ENCODE measurements at places on chromosomes 16 and 17.

GRCh38 chr16:68636818-68637217, 8.3 kb upstream of the CDH3 start:
- DNase-seq = no peak

DNA sequence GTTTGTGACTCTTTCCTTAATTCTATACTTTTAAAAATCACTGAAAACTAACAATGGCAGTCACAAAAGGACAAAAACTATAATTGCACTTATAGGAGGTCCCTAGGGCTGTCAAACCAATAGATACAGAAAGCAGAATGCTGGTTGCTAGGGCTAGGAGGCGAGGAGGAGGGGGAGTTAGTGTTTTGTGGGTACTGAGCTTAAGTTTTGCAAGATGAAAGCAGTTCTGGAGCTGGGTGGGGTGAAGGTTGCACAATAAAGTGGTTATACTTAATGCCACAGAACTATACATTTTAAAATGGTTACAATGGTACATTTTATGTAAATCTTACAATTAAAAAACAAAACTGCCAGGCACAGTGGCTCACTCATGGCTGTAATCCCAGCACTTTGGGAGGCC, 27.3 kb downstream of the NUBP1 start:
- no peak for DNase-seq

GRCh38 chr16:20901436-20902112, 1.0 kb downstream of the LYRM1 start:
- DNase-seq = no peak

GRCh38 chr16:87351320-87351698, 32.3 kb downstream of the FBXO31 start:
- DNase-seq = no peak

GRCh38 chr16:49980166-49980565, 44.9 kb upstream of the CNEP1R1 start:
- no peak for DNase-seq

DNA sequence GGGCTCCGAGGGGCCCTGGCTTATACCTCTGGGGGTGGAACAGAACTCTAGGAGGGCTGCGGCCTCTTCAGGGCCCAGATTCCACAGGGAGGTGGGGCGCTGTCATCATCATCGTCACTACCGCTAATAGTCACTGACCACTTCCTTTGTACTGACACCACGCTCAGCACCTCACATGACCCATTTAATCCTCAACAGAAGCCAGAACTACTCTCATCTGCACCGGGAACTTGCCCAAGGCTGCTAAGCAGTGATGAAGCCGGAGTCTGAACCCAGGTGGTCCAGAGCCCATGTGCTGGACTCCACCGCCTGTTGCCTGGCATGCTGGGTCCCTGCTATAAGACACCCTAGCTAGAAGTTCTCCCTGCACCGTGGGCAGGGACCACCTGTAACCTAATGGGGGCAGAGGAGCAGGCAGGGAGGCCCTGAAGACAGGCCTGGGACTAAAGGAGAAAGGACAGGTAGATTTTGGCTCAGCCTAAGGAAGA, 12.0 kb downstream of the UNC13D start:
- no peak for DNase-seq

DNA sequence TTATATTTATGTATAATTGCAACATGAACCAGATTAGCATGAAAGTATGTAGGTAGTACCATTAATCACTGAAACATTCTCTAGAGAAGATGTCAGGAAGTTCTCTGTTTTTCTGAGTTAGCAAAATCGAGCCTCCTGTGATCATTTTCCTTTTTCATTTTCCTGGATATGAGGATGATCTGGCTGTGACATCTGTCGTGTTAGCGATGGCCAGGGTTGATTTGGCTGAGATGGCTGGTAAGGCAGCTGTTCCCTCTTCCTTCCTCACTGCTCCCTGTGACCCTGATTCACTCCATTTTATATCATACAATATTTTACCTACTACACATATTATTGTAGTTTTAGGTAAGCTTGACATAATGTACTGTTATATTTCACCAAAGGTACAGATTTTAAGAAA, 10.3 kb downstream of the CNTNAP4 start:
- no peak for DNase-seq

DNA sequence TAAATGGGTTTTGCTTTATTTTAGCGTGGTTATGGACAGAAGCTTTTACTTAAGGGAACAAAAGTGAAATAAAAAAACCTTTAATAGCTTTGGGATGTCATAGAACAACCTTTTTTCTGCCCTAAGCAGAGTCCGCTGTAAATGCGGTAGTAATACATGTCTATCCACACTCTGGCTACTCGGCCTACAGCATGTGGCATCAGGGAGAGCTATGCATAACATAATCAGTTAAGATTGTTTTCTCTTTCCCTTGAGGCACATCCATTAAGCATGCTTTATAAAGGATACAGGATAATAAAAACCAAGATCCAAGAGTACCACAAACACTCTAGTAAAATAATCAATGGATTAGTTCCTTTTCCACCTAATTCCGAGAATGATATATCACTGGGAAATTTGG, 10.3 kb downstream of the RPGRIP1L start:
- DNase-seq = no peak

DNA sequence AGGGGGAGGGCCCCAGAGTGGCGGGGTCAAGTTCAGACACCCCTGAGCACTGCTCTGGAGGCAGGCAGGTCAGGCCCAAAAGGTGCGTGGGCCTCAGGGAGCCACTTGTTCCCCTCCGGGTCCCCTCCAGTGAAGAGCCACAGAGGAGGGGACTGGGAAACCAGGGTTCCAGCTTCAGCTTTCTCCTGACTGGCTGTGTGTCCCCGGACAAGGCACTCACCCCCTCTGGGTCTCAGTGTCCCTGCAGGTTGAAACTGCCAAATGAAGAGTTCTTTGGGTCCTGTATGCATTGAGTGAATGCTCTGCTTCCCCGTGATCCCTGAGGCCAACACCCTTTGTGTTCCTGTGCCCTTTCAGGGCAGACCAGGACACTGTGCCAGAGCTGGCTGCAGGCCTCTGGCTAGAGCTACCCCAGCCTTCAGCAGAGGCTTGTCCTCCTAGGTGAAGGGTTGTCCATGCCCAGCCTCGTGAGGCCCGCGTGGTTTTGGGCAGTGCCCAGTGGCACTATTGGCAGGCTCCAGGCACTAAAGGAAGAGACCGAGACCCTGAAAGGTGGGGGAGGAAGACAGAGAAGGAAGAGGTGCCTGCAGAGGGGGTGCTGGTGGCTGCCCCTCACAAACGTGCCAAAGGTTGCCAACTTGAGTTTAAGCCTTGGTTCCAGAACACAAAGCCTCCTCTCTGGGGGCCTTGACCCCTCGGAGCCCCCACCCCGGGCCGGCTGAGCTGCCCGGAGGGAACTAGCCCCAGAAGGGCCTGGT, 13.3 kb upstream of the WNT3 start:
- no peak for DNase-seq

DNA sequence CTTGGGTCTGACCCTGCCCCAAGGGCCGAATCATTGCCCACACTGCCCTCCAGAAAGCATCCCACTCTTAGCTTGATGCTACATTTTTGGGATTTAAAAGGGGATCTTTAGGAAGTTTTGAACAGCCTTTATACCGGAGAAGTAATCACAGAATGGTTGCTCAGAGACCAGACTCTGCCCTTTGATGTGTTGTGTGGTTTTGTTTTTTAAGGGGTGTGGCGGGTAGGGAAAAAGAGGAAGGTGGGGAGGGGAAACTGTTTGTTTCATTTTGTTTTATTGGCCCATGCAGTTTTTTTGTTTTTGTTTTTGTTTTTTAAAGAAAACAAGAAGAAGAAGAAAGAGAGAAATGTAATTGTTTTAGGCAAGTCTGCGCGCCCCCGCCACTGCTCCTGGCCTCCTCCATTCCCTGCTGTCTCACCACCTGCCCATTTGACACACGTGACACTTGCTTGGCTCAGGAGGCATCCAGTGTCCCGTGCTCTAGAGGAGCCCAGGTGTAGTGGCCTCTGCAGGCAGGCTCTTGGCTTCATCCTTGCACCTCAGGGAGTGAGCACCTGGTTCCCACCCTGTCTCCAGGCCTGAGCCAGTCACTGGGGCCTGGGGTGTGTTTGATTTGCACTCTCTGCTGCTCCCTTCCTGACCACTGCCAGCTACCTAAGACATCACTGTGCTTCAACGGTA, 35.7 kb downstream of the GNAO1 start:
- no peak for DNase-seq

GRCh38 chr17:19619705-19620325, 28.7 kb upstream of the ALDH3A2 start:
- DNase-seq = no peak

GRCh38 chr17:66089764-66090163, 102.2 kb downstream of the CEP112 start:
- DNase-seq = no peak

GRCh38 chr17:66386498-66387351, 84.3 kb downstream of the PRKCA start:
- DNase-seq = no peak

GRCh38 chr16:67666032-67666551, 458 bp downstream of the ENKD1 start:
- no peak for DNase-seq

GRCh38 chr17:41772218-41772585, 14.3 kb downstream of the JUP start:
- no peak for DNase-seq

GRCh38 chr17:78041386-78042179, 83.1 kb downstream of the TNRC6C start:
- DNase-seq = no peak

- DNase-seq = no peak
Measured at GRCh38 chr17:68581863-68582645, 19.1 kb downstream of the FAM20A start.

GRCh38 chr17:19933221-19933620, 44.4 kb downstream of the AKAP10 start:
- no peak for DNase-seq

DNA sequence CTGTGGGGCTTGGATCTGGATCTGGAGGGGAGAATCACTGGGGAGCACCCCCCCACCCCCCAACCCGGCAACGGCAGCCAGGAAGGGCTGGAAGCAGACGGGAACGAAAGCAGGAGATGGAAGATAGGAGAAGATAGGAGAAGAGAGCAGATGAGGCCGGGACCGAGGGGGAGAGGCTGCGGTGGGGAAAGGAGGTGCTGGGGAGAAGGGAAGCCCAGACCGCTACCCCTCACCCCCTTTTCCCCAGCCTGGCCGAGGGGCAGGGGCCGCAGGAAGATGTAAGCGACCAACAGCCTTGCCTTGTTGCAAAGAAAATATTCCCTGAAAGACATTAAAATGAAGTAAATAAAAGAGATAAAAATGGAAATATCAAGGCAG, 26.8 kb upstream of the CBFA2T3 start:
- no peak for DNase-seq

DNA sequence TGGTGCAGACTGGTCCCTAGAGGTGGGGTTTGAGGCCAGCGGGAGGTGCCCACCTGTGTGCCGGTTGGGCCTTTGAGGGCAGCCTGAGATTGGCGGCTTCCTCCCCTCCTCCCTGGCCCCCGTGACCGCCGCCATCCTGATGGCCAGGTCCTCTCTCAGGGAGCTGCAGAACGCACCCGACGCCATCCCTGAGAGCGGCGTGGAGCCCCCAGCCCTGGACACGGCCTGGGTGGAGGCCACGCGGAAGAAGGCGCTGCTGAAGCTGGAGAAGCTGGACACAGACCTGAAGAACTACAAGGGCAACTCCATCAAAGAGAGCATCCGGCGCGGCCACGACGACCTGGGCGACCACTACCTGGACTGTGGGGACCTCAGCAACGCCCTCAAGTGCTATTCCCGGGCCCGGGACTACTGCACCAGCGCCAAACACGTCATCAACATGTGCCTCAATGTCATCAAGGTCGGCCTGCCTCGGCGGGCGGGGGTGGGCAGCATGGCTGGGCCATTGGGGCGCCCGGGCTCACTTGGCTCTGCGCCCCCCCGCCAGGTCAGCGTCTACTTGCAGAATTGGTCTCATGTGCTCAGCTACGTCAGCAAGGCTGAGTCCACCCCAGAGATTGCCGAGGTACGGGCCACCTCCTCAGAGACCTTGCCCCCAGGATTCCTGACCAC, 2.8 kb downstream of the GPS1 start:
- no peak for DNase-seq

DNA sequence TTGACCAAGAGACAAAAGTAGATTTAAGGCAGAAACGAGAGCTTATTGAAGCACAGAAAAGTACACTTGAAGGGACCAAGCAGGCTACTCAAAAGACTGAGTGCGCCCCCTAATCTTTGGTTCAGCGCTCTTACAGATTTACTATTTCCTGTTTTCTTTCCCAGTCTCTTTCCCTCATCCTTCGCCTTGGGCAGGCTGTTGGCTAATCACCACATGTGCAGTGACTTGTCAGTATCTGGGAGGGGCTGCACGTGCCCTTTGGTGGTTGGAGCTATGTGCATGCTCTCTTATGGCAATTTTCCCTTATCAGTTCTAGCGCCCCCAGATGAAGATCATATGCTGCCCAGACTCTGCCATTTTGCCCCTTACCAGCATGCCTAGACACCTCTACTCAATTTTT, 35.4 kb upstream of the SHISA6 start:
- DNase-seq = no peak

GRCh38 chr17:17781591-17782496, 54.9 kb downstream of the SREBF1 start:
- DNase-seq = no peak

GRCh38 chr17:5785867-5786509, 201.7 kb upstream of the NLRP1 start:
- DNase-seq = no peak

DNA sequence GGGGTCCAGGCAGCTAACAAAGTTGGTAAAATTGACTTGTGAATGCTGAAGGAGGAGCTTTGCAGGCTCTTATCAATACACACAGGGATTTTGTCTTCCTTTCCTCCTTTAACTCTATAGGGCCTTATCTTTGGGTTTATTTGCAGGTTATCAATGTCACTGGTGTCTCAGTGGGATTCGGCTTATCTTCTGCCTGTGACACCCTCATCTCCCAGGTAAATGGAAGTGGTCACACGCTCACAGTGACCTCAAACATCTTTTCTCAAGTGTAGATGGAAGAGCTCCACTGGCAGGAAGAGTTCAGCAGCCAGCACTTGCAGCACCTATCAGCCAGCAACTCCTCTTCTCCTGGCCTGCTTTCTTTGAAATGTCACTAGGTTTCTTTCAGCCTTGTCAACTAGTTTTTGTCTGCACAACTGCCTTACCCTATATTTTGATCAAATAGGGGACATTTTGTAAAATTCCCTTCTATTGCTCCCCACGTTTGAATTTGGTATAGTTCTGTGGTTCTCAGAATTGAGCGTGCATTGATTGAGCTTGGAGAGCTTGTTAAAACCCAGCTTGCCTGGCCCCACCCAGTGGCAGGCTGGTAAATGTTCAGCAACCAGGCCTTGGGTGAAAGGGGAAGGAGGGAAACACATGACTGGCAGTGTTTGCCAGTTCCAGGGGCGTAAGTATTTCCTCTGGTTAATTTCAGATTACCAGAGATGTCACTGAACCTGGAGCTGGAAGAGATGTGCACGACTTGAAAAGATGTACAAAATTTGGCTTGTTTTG, 12.8 kb downstream of the SLC47A1 start:
- DNase-seq = no peak

DNA sequence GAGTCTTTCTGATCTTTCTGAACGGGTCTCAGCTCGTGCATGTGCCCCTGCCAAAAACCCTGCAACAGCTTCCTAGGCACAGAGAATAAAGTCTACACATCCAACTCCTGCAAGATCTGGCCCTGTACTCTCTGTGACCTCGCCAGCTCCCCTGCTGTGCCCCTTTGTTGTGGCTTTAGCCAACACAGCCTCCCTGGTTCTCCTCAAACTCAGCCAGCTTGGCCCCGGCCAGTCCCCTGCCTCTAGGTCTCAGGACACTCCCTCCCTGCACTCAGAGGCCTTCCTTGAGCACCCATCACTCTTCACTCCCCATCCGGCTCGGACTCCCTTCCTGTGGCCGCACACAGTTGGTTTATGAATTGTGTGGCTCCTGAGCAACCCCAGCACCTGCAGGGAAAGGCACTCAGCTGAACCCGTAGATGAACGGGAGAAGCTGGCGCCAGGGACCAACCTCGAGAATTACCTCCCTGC, 1.4 kb downstream of the CEP131 start:
- DNase-seq = no peak

- no peak for DNase-seq
Measured at GRCh38 chr17:67377488-67378453, 690 bp downstream of the PITPNC1 start.
